H1 (cell line): ENCODE measurements at places on chromosomes 1 and 21. TPM values are rescaled to one million over a fixed set of nuclear protein-coding genes. Genes with fewer than 3 reads are reported as not detected.

The GUCA2B gene
- total RNA-seq = not detected in 2 replicates

The SV2A gene
- 51.8 and 52.9 TPM in 2 replicates for total RNA-seq

The NBPF10 gene
- total RNA-seq = 0.36 and 0.39 TPM in 2 replicates

The TSPAN1 gene
- total RNA-seq = not detected in 2 replicates

The SLC25A44 gene
- 23.4 and 31.4 TPM in 2 replicates for total RNA-seq

The PLXNA2 gene
- total RNA-seq = 1.5 and 2.0 TPM in 2 replicates

The GALNT2 gene
- total RNA-seq = 75.3 and 83.7 TPM in 2 replicates

GRCh38 chr1:226598455-226598849 is 49.9 kb downstream of the STUM start:
- DNase-seq = no peak

DNA sequence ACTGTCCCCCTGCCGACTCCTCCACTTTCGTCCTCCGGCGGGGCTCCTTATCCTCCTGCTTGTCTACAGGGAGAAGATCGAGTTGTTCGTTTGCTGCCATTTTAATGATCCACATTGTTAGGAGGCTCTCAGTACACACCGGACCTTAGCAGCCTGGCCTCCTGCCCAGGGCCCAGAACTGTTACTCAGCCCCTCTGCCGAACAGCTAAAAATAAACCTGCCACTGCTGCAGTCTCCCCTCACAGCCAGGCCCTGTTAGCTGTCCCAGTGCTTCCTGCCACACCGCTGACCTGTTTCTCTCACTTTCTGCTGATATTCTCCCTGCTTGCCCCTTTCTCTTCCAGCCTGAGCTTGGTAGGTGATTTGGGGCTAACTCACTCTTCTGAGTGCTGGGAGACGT is 8.3 kb downstream of the MAPKAPK2 start:
- no peak for DNase-seq

- no peak for DNase-seq
Measured at GRCh38 chr1:226233806-226234205, 10.3 kb downstream of the MIXL1 start.

GRCh38 chr21:37219761-37220432 is 47.2 kb downstream of the VPS26C start:
- DNase-seq = no peak

DNA sequence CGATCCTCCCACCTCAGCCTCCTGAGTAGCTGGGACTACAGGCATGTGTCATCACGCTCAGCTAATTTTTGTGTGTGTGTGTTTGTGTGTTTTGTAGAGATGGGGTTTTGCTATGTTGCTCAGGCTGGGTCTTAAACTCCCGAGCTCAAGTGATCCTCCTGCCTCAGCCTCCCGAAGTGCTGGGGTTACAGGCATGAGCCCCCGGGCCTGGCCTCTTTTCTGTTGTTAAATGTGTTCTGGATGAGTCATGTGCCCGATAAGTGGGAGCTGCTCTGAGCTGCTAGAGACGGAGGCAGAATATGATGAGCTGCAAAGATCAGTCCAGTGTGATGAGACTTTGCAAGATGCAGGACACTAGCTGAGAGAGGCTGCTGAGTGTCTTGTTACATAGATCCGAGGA is 75.5 kb downstream of the VPS13D start:
- DNase-seq = peak; percentile 4

GRCh38 chr1:14742181-14742980 is 143.9 kb downstream of the KAZN start:
- peak; percentile 36 for DNase-seq

- no peak for DNase-seq
Measured at GRCh38 chr1:7022058-7022457, 236.8 kb downstream of the CAMTA1 start.
